NCI-H1694 treated with DMSO at 0.1 percent for 48 hours (cell line): ENCODE measurements at places on chromosomes 2 and 18.

GRCh38 chr2:172048508-172049503 lies 36.5 kb upstream of the DLX1 start:
- DNase-seq: no peak

GRCh38 chr2:156437272-156437930 lies 1.2 kb downstream of the GPD2 start:
- DNase-seq: no peak

DNA sequence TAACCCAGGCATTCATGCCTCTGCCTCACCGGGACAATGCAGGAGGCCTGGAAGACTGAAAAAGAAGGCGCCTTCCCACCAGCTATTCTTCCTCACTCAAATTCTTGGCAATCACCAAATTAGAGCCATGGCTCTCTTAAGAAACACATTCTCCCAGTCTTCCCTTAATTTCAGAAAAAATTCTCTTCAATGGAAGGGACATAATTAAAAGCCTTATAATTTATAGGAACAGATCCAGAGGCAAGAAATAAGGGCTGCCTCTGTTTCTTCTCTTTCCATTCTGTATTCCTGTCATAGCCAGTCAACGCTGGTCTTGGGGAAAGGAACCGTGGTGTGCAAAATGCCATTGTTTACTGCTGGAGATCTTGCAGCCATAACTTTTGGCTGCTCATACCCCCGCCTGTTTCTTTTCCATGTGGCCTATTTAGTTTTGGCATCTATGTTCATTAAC lies 32.8 kb downstream of the DTNA start:
- no peak for DNase-seq

- no peak for DNase-seq
Observed at GRCh38 chr18:22547807-22548561, 130.3 kb upstream of the CTAGE1 start.

DNA sequence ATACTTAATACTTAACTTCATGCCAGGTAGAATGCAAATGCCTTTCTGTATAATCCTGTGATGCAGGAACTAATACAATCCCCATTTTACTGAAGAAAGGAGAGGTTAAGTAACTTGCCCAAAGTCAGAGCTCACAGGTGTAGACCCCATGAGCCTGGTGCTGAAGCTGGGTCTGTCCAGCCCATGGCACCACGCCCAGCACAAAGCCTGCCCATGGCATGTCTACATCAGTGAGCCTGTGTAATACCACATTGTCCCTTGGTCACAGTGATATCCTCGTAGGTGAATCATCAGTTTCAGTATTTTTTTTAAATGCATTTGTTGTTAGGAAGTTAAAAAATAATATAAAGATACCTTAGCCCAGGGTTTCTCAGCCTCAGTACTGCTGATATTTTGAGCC lies 69.9 kb upstream of the MCFD2 start:
- no peak for DNase-seq

DNA sequence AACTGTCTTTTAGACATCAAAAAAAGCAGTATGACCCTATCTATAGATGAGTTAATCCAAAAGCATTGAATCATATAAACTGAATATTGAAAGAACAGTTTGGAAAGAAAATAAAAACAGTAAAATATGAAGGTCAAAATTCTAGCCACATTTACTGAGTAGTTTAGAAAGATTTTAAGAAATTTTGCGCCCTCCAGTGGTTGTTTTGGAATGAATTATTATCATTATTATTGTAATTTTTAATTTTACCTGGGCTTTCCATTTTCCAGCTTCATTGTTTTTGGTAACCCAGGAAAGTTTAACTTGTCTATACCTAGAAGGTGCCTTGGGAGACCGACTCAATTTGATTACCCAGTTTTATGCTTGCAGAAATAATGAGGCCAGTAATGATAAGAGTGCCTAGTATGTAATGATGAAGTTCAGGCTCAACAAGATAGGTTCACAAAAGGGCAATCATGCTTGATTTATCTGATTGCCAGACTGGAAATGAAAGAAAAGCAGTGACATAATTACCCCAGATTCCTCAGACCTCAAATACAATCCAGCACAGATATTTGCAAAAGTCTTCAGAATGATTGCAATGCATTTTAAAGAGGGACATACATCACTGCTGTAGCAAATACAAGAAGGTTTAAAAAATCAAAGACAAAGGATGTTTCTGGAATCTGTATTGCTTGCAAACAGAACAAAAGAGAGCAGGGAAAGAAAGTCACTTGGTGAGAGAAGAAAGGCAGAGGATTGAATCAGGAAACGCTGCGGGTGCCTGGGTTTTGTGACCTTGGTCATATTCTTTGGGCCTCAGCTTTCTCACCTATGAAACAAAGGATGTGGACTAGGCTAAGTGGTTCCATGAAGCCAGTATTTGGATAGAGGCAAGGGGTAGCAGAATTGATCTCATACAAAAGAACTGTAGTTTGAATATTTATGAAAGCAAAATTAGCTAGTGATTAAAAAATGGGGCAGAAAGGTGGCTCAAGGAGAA lies 153.8 kb downstream of the MAP2 start:
- peak; percentile 62 for DNase-seq

DNA sequence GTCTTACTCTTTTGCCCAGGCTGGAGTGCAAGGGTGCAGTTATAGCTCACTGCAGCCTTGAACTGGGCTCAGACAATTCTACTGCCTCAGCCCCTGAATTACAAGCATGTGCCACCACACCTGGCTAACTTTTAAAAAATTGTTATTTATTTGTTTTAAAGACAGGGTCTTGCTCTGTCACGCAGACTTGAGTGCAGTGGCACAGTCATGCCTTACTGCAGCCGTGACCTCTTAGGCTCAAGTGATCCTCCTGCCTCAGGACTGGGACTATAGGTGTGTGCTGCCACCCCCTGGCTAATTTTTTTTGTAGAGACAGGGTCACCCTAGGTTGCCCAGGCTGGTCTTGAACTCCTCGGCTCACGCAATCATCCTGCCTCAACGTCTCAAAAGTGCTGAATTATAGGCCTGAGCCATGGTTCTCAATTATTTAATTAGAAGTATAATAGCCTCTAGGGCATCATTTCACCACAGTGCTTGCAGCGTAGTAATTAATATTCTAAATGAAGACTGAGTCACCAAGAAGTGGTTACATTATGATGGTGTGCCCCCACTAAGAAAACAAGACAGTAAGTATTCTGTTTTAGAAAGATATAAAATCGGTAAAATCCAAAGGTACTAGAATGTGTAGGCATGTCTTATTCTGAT lies 69.6 kb downstream of the EML4 start:
- DNase-seq: no peak

DNA sequence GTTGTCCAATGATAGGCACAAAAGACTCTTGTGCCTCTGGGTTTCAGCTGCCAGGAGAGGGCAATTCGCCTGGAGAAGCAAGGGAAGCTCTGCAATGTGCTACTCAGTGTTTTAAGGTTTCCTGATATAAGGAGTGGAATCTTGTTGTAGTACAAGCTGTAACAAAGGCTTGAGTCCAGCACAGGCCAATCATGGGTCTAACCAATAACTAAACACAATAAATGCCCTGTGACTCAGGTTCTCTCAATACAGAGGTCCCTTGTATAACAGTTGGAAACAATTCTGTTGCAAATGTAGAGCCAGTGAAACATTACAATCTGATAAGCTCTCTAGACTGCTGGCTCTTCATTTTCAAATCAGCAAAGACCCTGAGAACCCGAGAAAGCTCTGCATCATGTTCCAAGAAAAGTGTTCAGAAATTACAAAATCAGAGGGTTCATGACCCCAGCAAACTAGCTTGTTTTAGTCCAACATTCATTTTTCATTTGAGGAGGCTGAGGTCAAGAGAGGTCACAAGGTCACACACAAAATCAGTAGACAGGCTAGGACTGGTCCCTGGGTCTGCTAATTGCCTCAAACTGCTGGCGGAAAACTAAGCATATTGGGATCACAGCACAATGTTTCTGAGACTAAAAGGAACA lies 59.0 kb upstream of the DNMT3A start:
- DNase-seq: peak; percentile 84

GRCh38 chr2:95761556-95761955 lies 169.8 kb downstream of the TRIM43 start:
- no peak for DNase-seq

DNA sequence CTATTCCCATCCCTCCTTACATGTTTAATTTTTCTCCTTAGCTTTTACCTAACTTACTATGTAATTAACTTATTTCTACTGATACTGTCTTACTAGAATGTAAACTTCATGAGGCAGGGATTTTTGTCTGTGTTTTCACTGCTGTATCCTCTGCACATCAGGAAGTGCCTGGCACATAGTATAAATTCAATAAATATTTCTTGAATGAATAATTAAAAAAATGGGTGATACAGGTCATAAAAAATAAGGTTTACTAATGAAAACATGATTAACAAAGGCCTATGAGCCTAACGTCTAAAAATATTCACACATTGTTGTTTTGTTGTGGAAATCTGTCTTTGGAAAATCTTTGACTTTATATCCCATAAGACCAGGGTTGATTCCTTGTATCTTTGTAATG lies 4.5 kb downstream of the RBKS start:
- no peak for DNase-seq

DNA sequence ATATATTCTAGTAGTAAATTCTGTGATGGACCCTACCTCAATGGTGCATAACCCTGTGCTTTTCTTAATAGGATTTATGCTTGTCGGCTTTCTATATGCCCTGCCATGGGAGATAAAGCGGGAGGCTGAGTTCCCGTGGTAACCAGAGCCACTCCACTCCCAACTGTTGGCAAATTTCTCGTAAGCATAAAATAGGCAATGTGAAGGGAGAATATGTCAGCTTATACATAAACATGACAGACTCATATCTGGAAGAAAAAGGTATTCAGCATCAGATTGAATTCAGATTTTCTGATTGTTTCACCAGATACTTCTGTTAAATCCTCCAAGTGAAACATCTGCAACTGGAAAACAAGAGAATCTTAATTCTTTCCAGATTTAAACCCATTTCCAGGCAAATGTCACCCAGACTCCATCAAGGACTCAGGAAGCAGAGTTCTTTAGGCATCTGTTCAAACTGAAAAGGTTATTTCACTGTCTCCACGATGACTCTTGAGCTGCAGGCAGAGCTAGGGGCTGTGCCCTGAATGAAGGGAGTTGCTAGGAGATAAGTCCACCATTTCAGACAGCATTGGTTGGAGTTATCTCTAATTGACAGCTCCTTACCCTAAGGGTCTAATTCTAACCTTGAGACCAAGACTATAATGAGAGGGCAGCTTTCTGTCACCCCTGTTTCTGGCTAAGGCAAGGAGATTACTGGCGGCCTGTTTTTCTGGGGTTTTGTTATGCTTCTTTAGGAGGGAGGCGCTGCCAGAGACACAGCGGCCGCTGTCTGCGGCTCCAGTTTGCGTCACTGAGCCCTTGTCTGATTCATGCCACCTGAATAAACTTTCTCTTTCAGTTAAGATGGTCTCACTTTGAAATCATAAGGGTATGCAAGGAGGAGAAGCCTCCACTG lies 381.3 kb downstream of the SOX11 start:
- DNase-seq: peak; percentile 95

- DNase-seq: peak; percentile 95
Observed at GRCh38 chr2:235594041-235594440, 100.2 kb downstream of the AGAP1 start.

DNA sequence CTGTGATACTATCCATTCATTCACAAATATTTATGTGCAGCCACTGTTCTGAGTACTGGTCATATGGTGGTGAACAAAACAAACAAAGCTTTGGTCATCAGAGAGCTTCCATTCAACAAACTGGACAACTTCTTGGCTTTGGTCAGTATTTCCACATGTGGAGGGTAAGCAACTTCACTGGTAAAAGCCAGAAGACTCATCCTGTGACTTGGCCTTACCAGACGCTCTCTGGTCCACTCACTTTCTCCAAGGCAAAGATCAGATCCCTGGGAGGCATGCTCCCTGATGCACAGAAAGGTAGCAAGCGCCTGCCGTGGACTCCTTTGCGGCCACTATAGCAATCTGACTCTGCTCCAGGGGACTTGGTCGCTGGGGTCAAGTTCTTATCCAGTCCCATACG lies 179.5 kb downstream of the EN1 start:
- DNase-seq: no peak

DNA sequence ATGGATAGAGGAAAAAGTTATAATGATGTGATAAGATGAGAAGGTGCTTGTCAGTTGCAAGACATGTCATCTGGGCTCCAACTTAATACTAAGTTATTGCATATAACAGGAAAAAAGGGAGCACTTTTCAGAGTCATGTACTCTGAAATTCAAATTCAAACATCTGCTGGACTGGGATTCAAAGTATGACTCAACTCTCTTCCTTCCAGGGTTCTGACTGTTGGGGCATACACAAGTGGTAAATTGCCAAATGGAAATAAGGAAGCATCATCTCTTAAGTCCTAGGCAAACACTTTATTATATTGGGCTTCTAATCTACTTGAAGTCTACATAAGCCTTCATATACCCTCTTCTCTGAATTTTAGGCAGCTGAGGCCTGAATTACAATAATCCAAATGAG lies 44.9 kb downstream of the ZBTB14 start:
- DNase-seq: no peak

DNA sequence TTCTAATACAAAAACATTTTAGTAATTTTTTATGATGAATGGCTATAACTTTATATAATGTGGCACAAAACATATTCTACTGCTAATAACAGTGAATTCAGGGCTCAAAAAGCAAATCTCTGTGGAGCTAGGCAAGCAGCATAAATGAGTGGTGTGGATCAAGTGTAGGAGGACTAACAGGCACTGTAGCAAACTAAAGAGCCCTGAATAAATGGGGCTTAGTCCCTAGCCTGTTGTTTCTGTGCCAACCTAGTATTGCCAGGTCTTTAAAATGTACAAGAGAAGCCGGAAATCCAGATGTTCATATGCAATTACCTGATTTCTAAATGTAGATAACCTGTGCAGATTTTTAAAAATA lies 18.5 kb downstream of the REL start:
- no peak for DNase-seq

- no peak for DNase-seq
Observed at GRCh38 chr2:12043131-12043530, 296.7 kb downstream of the LPIN1 start.

DNA sequence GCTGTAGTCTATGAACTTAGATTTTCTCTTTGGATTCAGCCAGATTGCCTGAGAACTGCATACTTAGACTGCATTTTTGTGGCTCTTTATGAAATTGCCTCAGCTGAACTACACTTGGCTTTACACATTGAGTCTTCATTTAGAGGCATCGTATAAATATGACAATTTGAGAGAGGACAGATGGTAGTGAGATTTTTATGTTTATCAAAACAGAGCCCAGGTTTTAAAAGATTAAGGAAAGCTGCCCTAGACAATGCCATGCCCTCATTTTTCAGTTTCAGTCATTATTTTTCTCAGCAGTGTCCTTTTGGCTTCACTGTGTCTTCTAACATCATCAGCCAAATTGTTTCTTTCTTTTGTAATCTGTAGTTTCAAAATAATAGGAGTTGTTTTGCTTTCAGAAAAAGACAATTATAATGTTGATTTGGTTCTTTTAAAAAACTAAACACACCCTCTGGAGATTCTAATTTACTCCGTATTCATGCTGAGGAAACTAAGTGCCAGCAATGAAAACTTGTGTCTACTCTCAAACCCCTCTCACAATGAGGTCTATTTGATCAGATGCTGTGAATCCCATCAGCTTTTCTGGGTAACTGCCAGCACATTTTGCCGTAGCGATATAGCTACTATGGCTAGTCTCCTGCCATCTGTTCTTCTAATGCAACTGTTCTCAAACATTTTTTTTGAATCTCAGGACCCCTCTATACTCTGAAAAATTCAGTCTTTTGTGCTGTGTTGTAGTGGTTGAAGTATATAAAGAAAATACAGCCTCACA lies 46.2 kb downstream of the TWSG1 start:
- peak; percentile 90 for DNase-seq

GRCh38 chr18:68056936-68057335 lies 540.4 kb upstream of the DSEL start:
- DNase-seq: no peak
